ENCODE measurements at places on chromosomes 7 and 10.
A peak's percentile ranks its signal among the peaks of the same experiment; 100 is the strongest.

- no peak for DNase-seq
These were observed 96.4 kb upstream of the CACNA2D1 start for GRCh38 chr7:82539969-82540368.

DNA sequence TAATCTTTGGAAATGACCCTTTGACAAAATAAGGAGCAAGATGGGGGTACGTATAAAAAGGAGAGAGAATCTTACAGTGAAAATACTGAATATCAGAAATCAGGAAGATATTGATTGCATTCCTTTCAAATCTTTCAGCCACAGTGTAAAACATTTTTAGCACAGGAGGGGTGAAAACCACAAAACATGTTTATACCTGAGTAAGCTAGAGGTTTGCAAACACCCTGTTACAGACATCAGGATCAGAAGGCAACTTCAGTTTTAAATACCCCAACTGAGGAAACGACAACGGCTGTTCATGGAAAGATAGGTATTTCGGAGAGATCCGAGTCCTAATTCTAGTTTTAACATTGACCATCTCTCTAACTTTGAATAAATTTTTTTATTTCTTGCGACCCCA is 69.1 kb upstream of the ITGB1 start:
- DNase-seq = no peak

- no peak for DNase-seq
These were observed 185.2 kb downstream of the HGF start for GRCh38 chr7:81584667-81585066.

- no peak for DNase-seq
These were observed 43.2 kb upstream of the PRLHR start for GRCh38 chr10:118638680-118639079.

GRCh38 chr10:4512671-4513240 is 313.3 kb upstream of the AKR1E2 start:
- no peak for DNase-seq

GRCh38 chr10:58335306-58336005 is 650 bp downstream of the UBE2D1 start:
- DNase-seq = no peak

GRCh38 chr7:142870147-142870559 is 15.3 kb downstream of the EPHB6 start:
- no peak for DNase-seq

GRCh38 chr7:155257482-155258225 is 40.0 kb upstream of the INSIG1 start:
- DNase-seq = no peak

- no peak for DNase-seq
These were observed 79.0 kb upstream of the CHST15 start for GRCh38 chr10:124172181-124172916.

- DNase-seq = no peak
These were observed 32.6 kb downstream of the CHST3 start for GRCh38 chr10:71996592-71997371.

- DNase-seq = no peak
These were observed 113.1 kb downstream of the TCERG1L start for GRCh38 chr10:131198401-131198800.

DNA sequence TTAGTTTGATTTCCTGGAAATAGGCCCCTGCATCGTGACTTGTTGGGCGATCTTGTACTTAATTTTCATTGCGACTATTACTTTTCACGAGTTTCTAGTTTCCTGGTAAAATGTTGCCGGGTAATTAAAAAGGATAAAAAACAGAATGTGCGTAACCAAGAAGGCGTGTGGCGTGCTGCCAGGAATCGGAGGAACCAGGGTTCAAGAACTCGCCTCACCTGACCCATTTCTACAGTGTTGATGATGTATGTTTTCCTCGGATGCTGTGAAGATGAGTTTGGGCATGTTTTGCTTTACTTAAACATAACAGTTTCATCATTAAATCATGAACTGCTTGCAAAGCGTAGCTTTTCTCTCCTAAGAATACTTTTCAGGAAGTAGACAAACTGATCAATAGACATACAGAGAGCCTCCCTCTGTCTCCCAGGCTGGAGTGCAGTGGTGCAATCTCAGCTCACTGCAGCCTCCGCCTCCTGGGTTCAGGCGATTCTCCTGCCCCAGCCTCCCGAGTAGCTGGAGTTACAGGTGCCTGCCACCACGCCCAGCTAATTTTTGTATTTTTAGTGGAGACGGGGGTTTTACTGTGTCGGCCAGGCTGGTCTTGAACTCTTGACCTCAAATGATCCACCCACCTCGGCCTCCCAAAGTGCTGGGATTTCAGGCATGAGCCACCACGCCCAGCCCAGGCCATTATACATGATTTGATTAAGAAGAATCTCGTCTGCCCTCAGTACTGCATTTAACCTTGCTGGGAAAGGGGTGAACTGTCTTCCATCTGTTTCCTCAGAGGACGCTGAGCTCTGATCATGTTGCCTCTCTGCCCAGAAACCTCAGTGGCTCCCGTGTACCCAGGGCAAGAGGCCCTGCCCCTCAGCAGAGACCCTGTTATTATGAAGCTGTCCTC is 9.1 kb downstream of the FOXK1 start:
- DNase-seq = no peak

GRCh38 chr7:50491943-50492342 is 41.8 kb upstream of the FIGNL1 start:
- DNase-seq = no peak

- no peak for DNase-seq
These were observed 5.5 kb downstream of the WNT8B start for GRCh38 chr10:100468322-100468721.

GRCh38 chr7:40793132-40793531 is 658.3 kb downstream of the SUGCT start:
- no peak for DNase-seq

- DNase-seq = no peak
These were observed 62.4 kb upstream of the C10orf90 start for GRCh38 chr10:126732868-126733267.

DNA sequence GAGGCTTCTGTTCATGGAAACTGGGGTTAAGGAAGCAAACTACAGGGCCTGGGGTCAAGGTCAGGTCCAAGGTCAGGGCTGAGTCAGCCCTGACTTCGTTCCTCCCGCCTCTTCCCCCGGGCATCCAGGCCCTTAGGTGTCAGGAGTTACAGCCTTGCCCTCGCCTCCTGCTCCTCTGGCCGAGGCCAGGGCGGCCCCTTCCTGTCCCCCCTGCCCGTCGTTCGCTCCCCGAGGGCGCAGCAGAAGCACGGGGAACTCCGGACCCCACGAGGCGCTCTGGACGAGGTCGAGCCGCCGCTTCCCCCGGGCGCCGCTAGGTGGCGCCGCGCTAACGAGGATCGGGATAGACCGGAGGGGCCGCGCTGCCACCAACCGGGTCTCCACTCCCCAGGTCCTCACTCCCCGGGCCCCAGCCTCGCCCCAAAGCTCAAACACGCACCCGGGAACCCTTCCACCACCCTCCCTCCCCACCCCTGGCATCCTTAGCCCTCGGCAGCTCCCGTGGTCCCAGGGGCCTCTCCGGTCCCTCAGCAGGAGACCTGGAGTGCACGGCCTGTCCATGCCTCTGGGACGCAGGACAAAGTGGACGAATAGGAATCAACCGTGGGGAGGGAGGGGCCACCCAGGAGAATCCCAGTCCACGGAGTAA is 59.2 kb upstream of the MYL10 start:
- DNase-seq = peak; percentile 73

DNA sequence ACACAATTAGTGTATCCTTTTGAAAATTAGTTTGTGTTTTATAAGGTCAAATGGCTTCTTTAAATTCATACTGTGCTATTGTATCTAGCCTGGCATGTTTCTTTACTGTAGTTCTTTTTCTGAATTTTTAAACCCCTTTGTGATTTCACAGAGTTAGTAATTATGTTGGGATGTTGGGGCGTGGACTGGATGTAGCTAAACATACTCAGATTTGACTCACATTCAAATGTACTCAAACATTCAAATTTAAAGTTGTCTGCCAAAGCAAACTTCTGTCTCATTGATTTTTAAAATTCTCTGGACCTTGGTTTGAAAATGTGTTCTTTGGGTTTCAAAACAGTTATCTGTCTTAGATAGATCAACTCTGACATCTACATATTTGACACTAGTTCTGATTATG is 7.2 kb upstream of the NRP1 start:
- no peak for DNase-seq

DNA sequence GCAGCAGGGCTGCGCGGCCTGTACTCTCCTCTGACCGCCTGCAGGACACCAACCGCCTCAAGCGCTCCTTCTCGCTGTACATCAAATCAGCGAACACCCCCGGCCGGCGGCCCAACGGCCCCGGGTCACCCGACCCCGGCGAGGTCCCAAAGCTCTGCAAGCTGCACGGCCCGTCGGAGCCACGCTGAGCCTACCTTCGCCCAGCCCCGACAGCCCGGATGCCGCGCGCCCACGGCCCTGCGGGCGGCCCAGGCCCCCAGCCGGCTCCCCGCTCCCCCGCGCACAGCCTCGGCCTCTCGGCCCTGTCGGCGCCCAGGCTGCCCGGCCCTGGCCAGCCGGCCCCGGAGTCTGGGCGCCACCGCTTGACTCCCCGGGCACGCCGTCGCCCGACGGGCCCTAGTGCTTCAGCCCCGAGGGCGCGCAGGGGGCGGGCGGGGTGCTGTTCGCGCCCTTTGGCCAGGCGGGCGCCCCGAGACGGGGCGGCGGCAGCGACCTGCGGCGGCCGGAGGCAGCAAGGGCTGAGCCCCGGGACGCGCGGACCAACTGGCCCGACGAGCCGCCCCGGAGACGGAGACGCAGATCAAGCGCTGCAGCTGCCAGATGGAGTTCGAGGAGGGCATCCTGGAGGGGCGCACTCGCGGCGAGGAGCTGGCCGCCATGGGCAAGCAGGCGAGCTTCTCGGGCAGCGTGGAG is 11.1 kb upstream of the SEC24C start:
- DNase-seq = no peak

DNA sequence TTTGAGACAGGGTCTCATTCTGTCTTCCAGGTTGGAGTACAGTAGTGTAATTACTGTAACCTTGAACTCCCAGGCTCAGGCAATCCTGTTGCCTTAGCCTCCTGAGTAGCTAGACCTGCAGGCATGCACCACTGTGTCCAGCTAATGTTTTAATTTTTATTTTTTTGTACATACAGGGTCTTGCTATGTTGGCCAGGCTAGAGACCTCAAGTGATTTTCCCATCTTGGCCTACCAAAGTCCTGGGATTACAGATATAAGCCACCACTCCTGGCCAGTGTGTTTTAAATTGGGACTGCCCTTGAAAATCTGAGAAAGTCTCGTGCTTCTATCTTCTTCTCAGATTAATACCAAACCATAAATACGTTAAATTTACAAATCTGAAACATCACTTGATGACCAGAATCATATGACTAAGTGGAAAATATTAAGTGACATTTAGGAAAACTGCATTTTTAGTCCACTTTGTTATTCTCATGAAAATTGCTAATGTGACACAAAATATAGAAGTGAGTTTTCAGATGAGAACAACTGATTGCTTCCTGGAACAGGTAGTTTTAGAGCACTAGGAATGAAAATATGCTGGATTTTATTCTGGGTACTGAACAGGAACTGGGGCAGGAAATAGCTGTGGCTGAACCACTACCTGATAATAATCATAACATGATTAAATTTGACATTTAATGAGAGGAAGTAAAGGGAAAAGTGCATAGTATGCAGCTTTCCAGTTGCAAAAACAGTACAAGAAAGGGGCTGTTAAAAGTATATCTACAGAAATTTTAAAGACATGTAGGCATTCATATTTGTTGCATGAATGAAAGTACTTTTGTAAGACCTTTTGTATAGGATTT is 4.2 kb downstream of the PHTF2 start:
- no peak for DNase-seq

- no peak for DNase-seq
These were observed at the start of gene COL26A1 for GRCh38 chr7:101362334-101363195. Gene COL26A1 (plus strand): TSS chr7:101362875. CDS start chr7:101363033, 158 bp downstream.

DNA sequence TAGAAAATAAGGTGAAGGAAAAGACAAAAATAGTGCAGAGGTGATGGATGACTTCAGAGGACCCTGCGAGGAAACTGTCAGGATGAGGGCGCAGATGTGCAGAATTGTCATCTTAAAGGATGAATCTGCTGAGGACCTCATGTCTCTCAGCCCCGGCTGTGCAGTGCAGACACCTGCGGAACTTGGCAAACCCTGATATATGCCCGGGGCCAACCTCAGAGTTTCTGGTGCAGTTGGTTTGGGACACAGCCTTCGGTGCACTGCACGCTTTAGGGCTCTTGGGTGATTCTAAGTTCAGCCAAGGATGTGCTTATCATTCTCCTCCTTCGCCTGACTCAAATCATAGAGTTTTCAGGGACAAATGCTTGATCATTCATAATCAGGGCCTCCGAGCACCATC is 310.1 kb downstream of the TCERG1L start:
- DNase-seq = no peak

GRCh38 chr7:52168085-52168484 is 851.5 kb upstream of the COBL start:
- DNase-seq = no peak

DNA sequence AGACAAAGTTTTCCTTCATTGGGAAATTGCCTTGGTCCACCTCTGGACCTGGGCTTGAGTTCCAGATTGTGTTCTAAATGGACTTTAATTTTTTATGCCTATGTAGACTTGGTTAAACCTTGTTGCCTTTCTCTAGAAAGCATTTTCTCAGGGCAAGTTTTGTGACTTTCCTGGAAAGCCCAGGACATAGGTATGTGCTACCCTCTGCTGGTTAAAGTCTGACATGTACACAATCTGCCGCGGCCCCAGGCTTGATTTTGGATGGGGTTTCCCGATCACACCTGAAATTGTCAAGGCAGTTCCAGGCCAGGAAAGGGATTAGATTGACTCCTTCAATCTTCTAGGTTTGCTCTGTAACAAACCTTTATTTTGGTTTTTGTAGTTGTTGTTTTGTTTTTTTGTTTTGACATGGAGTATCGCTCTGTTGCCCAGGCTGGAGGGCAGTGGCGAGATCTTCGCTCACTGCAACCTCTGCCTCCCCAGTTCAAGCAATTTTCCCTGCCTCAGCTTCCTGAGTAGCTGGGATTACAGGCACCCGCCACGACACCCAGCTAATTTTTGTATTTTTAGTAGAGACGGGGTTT is 14.1 kb upstream of the AKR1B10 start:
- no peak for DNase-seq

DNA sequence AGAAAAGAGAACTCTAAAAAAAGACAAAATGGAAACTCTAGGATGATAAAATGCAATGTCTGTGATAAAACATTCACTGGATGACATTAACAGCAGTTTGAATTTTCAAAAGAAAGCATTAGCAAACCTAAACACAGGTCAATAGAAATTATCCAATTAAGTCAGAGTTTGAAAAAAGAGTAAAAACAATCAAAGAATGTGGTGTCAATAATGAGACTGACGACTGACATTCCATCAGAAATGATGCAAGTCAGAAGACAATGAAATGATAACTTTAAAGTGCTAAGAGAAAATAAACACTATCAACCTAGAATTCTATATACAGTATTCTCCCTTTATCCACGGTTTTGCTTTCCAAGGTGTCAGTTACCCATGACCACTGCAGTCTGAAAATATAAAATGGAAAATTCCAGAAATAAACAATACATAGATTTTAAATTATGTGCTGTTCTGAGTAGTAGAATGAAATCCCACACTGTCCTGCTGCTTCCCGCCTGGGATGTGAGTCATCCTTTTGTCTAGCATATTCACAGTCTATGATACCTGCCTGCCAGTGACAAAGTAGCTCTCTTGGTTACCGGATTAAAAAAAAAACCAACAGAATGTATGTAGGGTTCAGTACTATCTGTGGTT is 38.3 kb upstream of the SFMBT2 start:
- DNase-seq = no peak

All from stimulated activated CD4-positive, alpha-beta T cell treated with anti-CD3 and anti-CD28 coated beads, TNF-alpha, amount 100 ng/mL, for 4 hours (primary cell).